ENCODE measurements at places on chromosomes 4 and X.

DNA sequence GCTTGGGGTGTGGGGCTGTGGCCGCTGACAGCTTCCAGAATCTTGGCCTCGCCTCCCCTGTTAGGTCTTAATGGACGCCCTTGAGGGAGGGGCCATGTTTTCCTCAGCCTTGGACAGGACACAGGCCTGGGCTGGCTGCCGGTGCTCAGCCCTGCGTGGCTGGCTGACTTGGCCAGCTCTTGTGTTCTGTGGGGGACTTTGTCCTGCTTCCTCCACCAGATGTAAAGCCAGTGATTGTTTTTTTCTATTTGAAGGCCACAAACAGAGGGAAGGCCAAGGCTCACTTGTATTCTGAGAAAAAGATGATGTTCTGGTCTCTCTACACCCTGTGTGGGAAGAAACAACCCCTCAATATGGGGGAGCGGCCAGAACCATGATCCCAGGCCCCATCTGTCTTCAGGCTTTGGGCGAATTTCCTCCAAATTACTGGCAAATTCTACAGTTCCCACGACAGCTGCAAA lies 71.3 kb downstream of the HTRA3 start:
- no peak for DNase-seq

- no peak for DNase-seq
Measured at GRCh38 chr4:2797545-2798305, 4.8 kb downstream of the SH3BP2 start.

DNA sequence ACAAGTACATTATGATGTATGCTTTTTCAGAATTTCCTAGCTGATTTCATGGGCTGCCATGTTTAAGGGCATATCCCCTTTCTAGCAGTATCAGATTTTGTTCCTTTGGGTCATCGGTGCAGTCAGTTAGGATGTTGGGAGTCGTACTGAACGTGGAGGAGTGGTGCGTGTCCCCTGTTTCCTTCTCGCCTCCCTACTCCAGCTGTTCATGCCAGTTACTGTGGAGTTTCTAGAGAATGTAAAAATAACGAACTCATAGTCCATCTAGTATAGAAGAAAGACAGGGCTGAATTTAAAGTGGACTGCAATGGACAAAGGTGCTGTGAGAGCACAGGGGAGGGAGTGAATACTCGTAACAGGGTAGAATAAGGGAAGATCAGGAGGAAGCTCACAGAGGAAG lies 111.3 kb downstream of the CEP135 start:
- no peak for DNase-seq

DNA sequence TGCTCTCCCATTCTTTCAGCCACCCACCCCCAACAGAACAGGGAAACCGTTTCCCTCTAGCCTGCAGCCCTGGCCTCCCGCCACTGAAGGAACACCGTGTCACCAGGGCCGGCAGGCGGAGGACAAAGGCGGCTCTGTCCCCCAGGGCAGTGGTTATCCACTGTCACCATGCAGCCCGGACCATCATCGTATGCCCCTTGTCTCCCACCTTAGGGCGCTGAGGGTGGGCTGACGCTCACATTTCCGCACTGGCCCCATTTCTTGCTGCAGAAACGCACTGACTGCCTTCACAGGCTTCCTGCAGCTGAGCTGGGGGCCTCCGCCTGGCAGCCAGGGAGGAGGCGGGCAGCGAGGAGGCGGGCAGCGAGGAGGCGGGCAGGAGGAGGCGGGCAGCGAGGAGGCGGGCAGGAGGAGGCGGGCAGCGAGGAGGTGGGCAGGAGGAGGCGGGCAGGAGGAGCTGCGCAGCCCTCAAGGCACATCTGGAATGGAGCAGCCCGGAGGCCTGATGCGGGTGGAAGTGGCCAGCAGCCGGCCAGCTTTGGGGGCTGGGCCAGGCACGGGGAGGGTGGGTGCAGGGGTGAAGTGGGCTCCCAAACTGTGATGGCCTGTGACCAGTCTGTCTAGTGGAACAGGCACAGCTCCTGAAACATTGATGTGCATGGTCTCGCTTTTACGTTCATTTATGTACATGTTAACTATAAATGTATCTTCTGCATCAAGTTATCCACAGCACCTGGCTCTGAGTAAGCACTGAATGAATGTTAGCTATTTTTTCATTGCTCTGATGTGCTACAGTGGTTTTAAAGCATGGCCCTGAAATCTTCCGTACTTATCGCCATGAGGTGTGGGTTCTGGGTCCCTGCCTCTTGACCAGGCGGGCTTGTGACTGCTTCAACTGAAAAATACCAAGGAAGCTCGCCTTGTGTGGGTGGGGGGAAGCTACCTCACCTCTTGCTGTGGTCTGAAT lies 20.6 kb upstream of the KIAA0232 start:
- no peak for DNase-seq

GRCh38 chrX:33333271-33333670 lies 121.9 kb upstream of the DMD start:
- DNase-seq: no peak

- no peak for DNase-seq
Measured at GRCh38 chr4:70930530-70931256, 28.5 kb downstream of the MOB1B start.

DNA sequence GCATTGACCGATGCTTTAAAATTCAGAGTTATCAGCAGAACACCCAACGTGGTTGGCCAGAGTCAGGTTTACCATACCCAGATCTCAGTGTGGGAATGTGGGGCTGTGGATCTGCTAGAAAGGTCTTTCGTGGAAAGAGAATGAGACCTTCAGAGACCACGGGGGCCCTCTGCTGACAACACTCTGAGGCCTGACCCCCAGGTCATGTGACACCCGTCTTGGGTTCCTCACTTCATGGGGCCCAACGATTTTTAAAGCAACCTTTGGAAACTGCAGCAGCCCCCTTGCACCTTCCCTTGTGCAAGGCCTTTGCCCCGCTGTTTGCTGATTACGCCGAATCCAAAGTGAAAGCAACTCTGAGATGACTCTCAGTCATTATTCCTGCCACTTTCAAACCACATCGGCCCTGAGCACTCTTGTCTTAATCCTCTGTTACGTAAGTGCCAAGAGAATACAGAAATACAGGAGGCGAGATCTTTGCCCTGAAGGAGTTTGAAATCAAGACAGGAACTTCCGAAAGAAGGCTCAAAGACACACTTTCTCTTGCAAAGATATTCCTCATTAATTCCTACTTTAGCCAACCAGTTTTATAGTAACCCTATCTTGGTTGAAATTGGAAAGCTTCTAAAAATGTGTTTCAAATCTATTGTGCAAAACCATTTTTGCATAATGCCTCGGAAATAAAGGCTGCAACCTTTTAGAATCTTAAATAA lies 88.3 kb downstream of the EVC2 start:
- no peak for DNase-seq

- no peak for DNase-seq
Measured at GRCh38 chr4:162865102-162865501, 301.6 kb downstream of the NAF1 start.

DNA sequence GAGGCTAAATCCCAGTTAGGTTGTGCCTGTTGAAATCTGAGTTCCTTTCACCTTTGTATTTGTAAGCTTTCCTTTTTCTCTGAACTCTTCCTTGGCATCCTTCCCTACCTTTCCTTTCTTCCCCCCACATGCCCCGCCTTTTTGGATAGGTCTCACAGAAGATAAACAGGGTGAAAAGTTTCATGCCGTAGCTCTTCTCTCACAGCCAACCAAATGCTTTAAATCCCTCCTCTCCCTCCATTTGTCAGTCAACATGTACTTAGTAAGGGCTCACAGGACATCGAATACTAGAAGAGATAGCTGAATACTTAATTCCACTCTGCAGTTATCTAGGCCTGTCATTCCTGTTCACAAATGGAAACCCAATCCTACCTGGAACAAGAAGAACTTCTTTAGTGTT lies 107.1 kb upstream of the BMPR1B start:
- no peak for DNase-seq

- peak; percentile 75 for DNase-seq
Measured at GRCh38 chrX:40097504-40098263, at the start of gene BCOR. Gene BCOR (minus strand): TSS chrX:40097958. CDS start chrX:40077929, 20,029 bp downstream.

Data from SW480 (cell line).